ENCODE measurements at places on chromosomes 11 and 22. TPM values are rescaled to one million over a fixed set of nuclear protein-coding genes. Genes with fewer than 3 reads are reported as not detected.

APOA5 gene
- total RNA-seq, result not detected

KCNJ5 gene
- total RNA-seq, result 0.85 TPM

SSTR3 gene
- total RNA-seq, result not detected

OR6A2 gene
- not detected for total RNA-seq

PARVB gene
- total RNA-seq, result 22.2 TPM

All from airway epithelial cell (primary cell).